Stomach (tissue), 19 donors: ENCODE measurements at places on chromosomes 12 and 14. TPM values are rescaled to one million over a fixed set of nuclear protein-coding genes. Genes with fewer than 3 reads are reported as not detected.

- no peak for DNase-seq
These were observed 5.5 kb downstream of the TMEM52B start for GRCh38 chr12:10184261-10184843.

GRCh38 chr12:113987261-113988063, 21.3 kb upstream of the RBM19 start:
- no peak for DNase-seq

DNA sequence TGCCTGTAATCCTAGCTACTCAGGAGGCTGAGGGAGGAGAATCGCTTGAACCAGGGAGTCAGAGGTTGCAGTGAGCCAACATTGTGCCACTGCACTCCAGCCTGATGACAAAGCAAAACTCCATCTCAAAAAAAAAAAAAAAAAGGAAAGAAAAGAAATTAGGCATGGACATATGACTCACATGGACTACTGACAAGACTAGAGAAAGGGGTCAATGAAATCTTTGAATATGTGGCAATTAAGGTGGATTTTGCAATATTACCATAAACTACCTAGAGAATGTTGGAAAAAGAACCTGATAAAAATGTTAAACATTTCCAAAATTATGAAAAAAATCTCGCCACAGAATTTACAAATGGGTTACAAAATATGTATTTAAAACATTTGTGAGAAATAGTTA, 873.6 kb downstream of the C12orf50 start:
- DNase-seq: no peak

GRCh38 chr14:89617481-89618329, 200.7 kb upstream of the FOXN3 start:
- peak; percentile 45 for DNase-seq

DNA sequence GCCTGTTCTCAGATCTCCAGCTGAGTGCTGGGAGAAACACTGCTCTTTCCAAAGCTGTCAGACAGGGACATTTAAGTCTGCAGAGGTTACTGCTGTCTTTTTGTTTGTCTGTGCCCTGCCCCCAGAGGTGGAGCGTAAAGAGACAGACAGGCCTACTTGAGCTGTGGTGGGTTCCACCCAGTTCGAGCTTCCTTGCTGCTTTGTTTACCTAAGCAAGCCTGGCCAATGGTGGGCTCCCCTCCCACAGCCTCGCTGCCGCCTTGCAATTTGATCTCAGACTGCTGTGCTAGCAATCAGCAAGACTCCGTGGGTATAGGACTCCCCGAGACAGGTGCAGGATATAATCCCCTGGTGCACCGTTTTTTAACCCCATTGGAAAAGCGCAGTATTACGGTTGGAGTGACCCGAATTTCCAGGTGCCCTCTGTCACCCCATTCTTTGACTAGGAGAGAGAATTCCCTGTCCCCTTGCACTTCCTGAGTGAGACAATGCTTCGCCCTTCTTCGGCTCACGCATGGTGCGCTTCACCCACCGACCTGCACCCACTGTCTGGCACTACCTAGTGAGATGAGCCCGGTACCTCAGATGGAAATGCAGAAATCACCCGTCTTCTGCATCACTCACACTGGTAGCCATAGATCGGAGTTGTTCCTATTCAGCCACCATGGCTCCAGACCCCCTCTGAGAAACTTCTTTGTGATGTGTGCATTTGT, 650.3 kb upstream of the ALG10B start:
- DNase-seq: no peak

DNA sequence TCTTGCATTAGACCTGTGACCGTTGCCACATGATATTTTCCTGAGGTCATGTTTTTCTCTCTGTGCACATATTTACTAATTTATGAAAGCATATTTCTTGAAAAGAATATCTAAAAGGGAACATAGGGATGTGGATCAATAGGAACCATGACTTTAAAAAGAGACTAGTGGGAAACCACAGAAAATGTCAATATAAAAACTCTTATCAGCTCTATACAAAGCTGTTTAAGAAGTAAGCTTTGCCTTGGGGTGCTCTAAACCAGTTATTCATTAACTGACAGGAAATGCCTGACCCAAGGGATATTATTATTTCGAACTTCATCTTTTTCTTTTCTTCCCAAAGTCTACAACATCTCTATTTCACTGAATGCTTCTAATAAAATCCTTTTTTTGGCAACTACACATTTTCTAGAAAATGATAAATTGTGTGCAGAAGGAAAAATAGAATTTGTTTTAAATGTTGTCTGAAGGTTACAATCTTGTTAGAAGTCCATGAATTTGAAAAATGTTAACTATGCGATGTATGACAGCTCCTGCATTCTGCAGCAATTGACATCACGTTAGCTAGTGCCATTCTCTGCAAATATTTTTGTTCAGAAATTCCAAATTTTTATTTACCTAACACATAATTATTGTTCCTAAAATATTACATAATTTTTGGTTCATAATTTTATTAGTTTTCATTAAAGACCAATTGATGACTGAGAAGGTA, 345.0 kb downstream of the SLC16A7 start:
- no peak for DNase-seq

- DNase-seq: no peak
These were observed 108.2 kb downstream of the NCOR2 start for GRCh38 chr12:124458992-124459851.

DNA sequence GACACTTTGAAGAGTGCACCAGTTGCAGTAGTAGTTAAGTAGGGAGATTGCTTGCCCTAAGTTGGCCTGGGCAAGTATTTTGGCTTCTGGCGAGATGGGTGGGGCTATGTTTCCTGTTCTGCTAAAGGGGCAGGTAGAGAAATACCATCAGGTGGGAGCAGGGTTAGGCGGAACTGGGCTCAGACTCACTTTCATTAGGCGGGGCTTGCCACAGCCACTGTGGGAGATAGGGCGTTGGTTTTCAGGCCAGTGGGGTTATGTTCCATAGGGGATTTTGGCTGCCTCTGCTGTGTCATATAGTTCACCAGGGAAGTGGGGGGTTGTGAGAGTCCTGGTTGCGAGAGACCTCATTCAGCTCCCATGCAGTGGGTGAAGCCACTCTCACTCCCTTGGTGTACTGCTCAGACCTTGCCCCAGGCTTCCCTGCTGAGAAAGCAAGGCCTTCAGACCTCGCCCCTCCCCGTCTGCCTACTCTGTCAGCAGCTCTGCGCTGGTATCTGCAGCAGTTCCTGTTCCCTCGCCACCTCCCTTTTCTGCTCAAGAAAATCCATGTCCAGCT, 43.3 kb downstream of the AEBP2 start:
- DNase-seq: peak; percentile 53

DNA sequence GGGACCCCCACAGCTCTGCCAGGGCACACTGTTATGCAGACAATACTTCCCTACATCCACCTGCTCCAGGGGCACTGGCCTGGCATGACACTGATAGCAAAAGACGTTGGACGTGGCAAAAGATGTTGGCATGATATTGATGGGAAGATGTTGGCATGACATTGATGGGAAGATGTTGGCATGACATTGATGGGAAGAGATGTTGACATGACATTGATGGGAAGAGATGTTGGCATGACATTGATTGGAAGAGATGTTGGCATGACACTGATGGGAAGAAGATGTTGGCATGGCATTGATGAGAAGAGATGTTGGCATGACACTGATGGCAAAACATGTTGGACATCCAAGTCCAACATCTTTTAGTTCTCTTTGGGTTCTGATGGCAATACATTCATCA, 11.4 kb upstream of the DEGS2 start:
- no peak for DNase-seq

- DNase-seq: no peak
These were observed 119.5 kb upstream of the PMCH start for GRCh38 chr12:102317155-102317554.

GRCh38 chr12:92470608-92471021, 232.2 kb upstream of the PLEKHG7 start:
- DNase-seq: no peak

DNA sequence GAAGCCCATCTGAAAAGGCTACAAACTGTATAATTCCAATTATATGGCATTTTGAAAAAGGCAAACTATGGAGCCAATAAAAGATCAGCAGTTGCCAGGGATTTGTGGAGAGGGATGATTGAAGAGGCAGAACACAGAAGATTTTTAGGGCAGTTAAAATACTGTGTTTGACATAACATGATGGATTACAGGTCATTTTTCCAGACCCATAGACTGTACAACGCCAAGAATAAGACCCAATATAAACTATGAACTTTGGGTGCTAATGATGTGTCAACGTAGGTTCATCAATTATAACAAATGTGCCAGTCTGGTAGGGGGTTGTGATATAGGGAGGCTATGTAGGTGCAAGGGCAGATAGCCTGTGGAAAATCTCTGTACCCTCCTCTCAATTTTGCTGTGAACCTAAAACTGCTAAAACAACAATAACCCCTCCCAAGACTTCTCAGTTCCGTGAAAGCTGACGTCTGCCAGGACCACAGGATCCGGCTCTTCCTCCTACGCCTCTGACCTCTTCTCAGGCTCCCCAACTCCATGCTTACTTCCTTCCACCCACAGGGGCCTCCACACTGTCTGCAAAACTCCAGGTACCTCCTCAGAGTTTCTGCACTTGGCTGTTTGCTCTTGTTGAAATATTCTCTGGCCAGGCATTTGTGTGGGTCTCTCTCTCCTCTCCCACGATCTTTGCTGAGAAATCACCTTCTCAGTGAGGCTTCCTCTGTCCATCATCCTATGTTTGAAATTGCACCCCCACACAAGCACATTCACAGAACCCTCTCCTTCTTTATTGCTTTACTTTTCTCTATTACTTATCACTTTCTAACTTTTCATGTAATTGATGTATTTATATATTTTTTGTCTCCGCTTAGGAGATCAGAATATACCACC, 131.4 kb downstream of the BBS10 start:
- DNase-seq: no peak

- DNase-seq: no peak
These were observed 28.5 kb downstream of the CPM start for GRCh38 chr12:68904351-68904962.

- peak; percentile 95 for DNase-seq
These were observed at the start of gene ANKRD52 for GRCh38 chr12:56258068-56258819. TSS of gene ANKRD52 (minus strand) at chr12:56258384. CDS start at chr12:56258269, 115 bp downstream.

DNA sequence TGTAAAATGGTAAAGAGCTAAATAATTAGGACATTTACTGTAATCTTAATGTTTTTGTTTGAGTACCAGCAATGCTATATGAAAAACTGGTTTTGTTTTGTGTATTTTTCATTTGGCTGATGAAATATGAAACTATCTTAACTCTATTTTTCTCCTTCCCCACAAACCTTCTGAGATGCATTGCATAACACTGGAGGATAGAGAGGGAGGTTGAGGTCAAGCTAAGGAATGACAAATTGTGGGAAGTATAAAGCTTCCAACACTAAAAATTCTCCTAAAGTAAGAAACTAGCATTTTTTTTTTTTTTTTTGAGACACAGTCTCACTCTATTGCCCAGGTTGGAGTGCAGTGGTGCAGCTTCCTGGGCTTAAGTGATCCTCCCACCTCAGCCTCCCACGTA, 31.5 kb upstream of the SRP54 start:
- no peak for DNase-seq

DNA sequence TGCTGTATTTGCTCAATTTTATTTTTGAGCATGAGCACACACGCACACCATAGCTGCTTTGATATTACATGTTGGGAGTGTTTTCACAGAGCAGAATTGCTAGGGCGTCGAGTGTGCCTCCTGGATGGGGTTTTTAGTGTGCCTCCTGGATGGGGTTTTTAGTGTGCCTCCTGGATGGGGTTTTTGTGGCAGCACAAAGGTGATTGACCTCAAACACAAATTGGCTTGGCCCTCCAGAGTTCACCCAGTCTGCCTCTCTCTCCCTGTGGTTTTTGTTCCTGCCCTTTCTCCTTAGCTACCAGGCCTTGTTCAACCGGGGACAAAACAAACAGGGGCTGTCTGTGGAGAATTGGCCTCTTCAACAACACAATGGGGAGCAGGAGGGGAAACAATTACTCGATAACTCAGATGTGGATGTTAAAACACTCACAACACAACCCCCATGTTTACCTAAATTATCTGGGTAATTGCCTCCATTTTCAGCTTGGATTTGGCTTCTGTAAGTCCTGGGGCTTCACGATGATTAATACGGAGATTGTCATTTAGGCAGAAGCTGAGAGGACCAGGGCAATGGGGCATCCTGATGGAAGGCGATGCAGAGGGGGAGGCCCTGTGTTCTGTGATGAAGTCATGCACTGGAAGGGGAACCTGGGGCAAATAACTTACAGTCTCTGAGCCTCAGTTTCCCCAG, 26.9 kb downstream of the TBX3 start:
- DNase-seq: no peak

DNA sequence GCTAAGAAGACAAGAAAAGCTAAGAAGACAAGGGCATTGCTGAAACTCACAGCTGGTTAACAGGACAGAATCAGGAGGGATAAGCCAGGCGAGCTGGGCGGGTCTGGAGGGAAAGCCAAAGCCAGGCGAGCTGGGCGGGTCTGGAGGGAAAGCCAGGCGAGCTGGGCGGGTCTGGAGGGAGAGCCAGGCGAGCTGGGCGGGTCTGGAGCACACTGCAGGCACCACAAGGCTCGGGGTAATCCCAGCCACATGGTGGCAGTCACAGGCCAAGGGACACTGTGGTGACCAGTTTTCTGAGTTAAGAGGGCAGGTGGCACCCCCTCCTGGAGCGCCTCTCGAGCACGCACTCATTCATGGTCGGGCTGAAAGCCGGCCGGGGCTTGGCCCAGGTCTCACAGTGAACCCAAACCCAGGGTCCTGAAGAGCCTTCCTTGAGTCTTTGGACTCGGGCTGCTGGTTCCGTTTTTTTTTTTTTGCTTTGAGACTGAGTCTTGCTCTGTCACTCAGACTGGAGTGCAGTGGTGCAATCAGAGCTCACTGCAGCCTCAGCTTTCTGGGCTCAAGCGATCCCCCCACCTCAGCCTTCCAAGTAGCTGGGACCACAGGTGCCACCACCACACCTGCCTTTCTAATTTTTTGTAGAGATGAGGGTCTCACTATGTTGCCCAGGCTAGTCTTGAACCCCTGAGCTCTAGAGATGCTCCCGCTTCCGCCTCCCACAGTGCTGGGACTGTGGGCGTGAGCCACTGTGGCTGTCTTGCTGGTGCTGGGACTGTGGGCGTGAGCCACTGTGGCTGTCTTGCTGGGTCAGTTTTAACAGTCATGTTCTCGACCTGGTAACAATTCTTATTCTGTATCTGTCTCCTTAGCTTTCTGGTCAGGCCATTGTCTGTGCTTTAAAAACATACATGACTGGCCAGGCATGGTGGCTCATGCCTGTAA, 40.2 kb downstream of the HSP90AA1 start:
- DNase-seq: peak; percentile 92

GRCh38 chr14:23364164-23365035, 572 bp downstream of the EFS start:
- no peak for DNase-seq

DNA sequence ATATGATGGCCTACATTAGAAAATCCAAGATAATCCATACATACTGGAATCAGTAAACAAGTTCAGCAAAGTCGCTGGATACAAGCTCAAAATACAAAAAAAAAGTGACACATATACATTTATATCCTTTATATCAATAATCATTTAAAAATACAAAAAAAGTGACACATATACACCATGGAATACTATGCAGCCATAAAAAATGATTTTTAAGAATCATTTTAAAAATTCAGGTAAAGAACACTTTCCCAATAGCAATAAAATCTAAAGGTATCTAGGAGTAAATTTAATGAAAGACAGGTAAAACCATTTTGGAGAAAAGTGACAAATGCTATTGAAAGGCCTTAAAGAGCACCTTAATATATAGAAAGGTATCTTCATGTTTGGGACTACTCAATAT, 111.9 kb downstream of the NTN4 start:
- no peak for DNase-seq

GRCh38 chr12:3135522-3136461, 58.6 kb downstream of the TSPAN9 start:
- no peak for DNase-seq

The NRIP2 gene
- 24.3 TPM for total RNA-seq

The NT5DC3 gene
- 7.6 TPM for total RNA-seq

The TPH2 gene
- not detected for total RNA-seq

The CLEC4D gene
- not detected for total RNA-seq

The KRT83 gene
- not detected for total RNA-seq

The WIF1 gene
- total RNA-seq: 10.6 TPM

The AQP2 gene
- not detected for total RNA-seq

The PGF gene
- total RNA-seq: not detected
